ENCODE measurements at places on chromosomes 13 and 19. TPM values are rescaled to one million over a fixed set of nuclear protein-coding genes. Genes with fewer than 3 reads are reported as not detected.

Gene DACT3
- polyA plus RNA-seq, result 2.6 TPM

Gene PSPN
- polyA plus RNA-seq, result 0.86 TPM

Gene GPR18
- polyA plus RNA-seq, result not detected

Gene ZNF649
- 2.9 TPM for polyA plus RNA-seq

Gene LYL1
- polyA plus RNA-seq, result 0.38 TPM

Gene ADGRE3
- not detected for polyA plus RNA-seq

Gene CEACAM3
- not detected for polyA plus RNA-seq

Gene PAK4
- polyA plus RNA-seq, result 7.2 TPM

Gene MAMSTR
- polyA plus RNA-seq, result 8.9 TPM

Gene CARD8
- 33.7 TPM for polyA plus RNA-seq

Gene FKBP8
- polyA plus RNA-seq, result 417 TPM

Gene RNF225
- not detected for polyA plus RNA-seq

Gene NAPSA
- polyA plus RNA-seq, result 0.61 TPM

Gene ZNF615
- polyA plus RNA-seq, result 8.2 TPM

Gene SIGLEC5
- polyA plus RNA-seq, result not detected

Gene NUFIP1
- 2.7 TPM for polyA plus RNA-seq

Gene SPTBN4
- polyA plus RNA-seq, result 9.9 TPM

Measured in adrenal gland (tissue), 19 donors.